ENCODE measurements at places on chromosomes 11 and 22.

DNA sequence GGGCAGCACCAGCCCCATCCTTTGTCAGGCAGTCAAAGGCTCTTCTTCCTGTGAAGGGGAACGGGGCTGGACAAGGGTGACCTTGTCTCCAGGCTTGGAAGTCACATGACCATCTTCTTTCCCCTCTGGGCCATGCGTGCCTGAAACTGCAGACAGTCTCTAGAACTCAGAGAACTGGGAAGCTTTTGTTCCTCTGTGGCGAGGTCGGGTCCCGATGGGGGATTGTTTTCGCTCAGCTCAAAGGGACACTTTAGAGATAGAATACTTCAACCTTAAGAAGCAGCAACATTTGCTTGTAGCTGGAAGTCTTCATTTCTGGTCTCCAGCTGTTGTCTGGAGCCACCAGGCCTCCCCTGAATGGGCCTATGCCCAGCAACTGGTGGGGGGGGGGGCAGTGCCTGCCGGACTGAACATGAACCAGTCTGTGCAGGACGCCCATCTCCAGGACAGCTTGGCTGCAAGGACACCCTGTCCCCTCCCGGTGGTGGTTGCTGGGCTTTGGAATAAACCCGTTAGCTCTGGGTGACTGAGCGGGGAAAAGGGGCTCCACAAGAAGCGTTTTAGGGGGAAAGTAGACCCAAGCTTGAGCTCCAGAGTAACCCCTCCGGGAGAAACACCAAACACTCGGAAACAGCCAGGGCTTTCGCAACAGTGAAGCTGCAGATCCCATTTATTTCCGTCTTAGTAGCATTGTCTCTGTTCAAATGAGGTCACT lies 55.7 kb upstream of the EMID1 start:
- peak; percentile 98 for DNase-seq

GRCh38 chr11:35564245-35564595 lies 38.8 kb upstream of the PAMR1 start:
- no peak for DNase-seq

GRCh38 chr11:97445561-97445960 lies 1055.7 kb downstream of the JRKL start:
- no peak for DNase-seq

DNA sequence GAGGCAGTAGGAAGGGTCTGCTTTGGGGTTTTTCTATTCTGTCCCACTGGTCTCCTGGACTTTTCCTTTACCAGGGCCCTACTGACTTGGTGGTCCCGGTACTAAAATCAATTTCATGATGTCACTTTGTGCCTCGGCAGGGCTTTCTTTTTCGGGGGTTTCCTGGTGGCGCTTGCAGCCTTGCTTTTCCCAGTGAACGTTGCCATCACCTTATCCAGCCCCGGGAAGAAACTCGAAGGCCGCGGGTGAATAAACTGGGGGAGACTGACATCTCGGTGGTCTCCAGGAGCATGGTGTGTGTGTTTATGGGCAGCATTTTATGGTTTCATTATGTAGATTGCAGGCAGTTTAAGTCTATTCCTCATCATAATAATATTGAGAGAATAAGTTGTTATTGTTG lies 84.4 kb downstream of the KCNQ1 start:
- no peak for DNase-seq

- DNase-seq = peak; percentile 71
Measured at GRCh38 chr22:45263463-45264269, 21.1 kb upstream of the UPK3A start.

GRCh38 chr11:1932681-1933080 lies 13.2 kb downstream of the TNNT3 start:
- DNase-seq = no peak

DNA sequence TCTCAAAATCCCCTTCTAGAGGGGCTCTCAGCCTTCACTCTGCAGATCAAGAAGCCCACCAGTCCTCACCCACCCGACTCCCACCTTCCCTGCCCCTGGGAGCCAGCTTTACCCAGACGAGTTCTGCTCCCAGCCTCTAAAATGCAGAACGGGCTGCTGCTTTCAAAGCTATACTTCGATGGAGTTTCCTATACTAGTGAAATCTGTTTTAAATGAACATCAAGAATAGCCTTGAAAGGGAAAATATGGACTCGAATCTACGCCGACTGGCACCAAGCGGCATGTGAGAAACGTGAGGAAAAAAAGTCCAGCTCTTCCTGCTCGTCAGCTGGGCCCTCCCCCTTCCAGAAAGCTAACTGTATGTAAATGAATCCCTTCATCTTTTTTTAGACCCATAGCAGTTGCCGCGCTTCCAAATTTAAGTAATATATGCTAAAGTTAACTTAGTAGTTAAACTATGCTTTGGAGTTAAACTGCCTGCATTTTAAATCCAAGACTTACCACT lies 211.7 kb downstream of the NTM start:
- no peak for DNase-seq

DNA sequence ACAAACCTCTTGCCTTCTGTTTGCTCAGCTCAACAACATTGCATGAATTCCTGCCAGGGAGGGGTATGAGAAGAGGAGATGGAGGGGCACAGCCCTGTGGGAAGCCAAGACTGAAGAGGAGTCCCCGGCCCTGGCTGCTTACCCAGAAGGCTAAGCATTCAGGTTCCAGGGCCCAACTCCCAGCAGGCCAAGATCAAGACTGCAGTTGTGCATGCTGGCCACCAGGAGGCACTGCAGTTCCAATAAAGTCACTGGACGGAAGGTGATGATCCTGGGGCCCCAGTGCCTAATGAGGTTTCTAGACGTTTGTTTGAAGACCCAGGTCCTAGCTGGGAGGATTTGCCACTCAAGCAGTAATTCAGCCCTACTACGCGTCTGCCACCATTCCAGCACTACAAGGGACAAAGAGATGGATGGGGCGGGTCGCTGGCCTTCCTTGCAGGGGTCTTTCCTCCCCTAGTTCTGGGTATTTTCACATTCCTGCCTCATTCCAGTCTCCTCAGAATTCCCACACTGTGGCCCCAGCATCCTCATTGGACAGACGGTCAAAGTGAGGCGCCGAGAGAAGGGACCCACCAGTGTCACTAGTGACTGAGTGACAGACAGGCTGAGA lies 23.6 kb downstream of the ALX4 start:
- DNase-seq = peak; percentile 40

DNA sequence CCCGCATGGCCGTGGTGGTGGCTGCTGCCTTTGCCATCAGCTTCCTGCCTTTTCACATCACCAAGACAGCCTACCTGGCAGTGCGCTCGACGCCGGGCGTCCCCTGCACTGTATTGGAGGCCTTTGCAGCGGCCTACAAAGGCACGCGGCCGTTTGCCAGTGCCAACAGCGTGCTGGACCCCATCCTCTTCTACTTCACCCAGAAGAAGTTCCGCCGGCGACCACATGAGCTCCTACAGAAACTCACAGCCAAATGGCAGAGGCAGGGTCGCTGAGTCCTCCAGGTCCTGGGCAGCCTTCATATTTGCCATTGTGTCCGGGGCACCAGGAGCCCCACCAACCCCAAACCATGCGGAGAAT lies 10.9 kb upstream of the ARHGEF17 start:
- DNase-seq = no peak

- DNase-seq = peak; percentile 78
Measured at GRCh38 chr22:38114484-38115398, 4.3 kb upstream of the BAIAP2L2 start.

- DNase-seq = no peak
Measured at GRCh38 chr11:64341429-64341828, 1.4 kb downstream of the CCDC88B start.

GRCh38 chr11:92393218-92393617 lies 168.6 kb downstream of the FAT3 start:
- no peak for DNase-seq

DNA sequence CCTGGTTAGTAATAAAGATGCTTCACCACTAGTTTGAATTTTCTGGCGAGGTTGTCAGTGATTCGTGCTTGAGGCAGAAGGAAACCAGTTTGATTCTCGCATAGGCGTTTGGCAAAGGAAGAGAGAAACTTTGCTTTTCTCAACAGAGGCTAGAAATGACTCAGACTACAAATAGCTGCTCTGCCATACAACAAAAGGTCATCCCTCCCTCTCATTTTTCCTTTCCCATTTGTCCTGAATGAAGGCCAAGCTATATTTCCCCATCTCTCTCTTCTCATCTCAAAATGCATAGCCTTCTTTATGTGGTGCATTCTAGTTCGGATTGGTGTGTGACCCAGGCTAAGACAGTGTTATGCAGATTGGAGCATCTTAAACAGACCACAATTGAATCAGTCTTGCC lies 741.4 kb downstream of the NTM start:
- peak; percentile 94 for DNase-seq

- DNase-seq = no peak
Measured at GRCh38 chr11:113470233-113470632, 5.0 kb downstream of the DRD2 start.

GRCh38 chr11:35163702-35164496 lies 24.9 kb downstream of the CD44 start:
- no peak for DNase-seq

GRCh38 chr22:35390933-35391332 lies 9.0 kb upstream of the MCM5 start:
- no peak for DNase-seq

- no peak for DNase-seq
Measured at GRCh38 chr11:68661697-68662603, 22.4 kb upstream of the GAL start.

GRCh38 chr22:42945736-42946135 lies 69.2 kb downstream of the PACSIN2 start:
- DNase-seq = no peak

- DNase-seq = no peak
Measured at GRCh38 chr22:35541254-35541748, 670 bp downstream of the RASD2 start.

- no peak for DNase-seq
Measured at GRCh38 chr11:75303544-75304224, 47.8 kb downstream of the ARRB1 start.

DNA sequence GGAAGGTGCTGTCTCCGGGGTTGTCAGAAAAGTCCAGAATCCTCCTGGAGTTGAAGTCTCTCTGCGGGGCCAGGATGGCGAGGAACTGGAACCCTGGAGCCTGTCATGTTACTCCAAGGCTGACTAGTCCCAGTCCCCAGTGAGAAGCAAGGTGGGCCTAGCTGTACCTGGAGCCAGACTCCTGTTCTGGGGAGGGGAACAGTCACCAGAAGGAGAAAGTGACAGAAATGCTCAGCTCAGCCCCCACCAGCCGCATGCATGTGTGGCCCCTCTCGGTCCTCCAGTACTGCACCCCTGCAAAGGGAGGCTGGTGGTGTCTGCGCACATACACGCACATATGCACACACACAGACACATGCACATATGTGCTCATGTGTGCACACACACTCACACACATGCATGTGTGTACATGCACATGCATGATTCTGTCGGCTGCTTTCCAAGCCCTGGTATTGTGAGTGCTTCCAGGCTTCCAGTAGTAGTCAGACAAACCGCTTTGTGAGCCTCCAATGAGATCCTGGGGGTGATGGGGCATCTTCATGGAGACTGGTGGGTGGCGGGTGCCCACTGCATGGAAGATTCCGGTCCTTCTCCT lies 54.3 kb downstream of the RTL6 start:
- DNase-seq = no peak

DNA sequence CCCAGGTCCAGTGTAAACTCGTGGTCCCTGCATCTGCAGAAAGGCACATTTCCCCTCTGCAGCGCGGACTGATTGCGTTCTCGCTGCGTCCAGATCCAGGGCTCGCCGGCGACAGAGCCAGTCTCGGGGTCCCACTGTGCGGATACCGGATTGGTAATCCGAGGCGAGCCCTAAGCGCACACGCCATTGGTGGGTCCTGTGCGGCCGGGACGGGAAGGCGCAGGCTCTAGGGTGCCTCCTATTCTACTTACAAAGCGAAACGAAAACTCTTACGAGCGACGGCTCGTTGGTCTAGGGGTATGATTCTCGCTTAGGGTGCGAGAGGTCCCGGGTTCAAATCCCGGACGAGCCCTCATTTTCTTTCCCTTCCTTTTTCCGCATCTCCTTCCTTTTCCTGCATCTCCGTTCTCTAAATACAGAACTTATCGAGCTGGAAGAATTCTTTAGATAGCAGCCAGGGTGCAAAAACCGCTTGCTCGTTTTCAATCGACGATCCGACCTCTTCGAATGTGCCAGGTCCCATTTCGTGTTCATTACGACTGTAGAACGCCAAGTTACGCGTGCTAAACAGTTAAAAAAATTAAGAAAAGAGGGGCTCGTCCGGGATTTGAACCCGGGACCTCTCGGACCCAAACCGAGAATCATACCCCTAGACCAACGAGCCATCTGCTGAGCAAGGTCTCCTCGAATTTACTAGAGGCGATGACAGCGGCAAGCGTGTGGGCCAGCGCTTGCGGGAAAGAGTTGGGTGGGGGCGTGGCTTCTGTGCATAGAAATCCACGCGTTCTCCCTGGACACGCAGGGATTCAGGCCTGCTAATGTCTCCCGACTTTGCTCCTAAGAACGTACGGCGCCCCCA lies 29.2 kb upstream of the WNT11 start:
- DNase-seq = peak; percentile 89

GRCh38 chr11:84886344-84886743 lies 740.8 kb downstream of the DLG2 start:
- DNase-seq = no peak

DNA sequence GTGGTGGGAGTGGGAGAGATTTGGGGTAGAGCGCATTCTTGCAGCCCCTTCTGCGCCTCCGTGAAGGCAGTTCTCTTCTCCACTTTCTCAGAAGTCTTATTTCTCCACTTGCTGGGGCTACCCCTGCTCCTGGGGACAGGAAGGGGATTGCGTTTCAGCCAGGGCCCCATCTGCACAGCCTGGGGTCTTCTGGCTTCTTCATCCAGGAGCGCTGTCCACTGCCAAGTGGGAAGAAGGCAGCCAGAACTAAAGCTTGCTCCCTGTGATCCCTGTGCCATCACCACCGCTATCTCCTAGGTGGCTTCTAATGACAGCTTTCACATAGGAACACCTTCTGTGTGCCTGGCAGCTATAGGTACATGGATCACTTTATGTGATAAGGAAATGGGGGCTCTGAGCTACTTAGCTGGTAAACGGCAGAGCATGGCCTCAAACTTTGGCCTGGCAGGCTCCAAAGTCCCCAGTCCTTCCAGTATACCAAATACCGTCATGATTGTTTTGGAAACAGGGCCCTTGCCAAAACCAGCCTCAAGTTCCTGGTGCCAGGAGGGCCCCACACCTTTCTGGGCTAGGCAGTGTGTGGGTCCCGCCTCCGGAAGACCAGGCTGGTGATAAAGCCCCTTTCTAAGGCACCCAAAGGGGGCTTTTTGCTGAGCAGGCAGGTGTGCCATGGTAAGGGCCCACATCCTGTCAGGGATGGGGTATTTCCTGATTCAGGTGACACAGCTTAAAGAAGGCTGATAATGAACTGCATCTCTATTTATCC lies 60.4 kb upstream of the PAX6 start:
- DNase-seq = no peak

All from foreskin melanocyte (primary cell).